ENCODE measurements at places on chromosomes 13 and 19.
A peak's percentile ranks its signal among the peaks of the same experiment; 100 is the strongest.

- DNase-seq = no peak
Measured at GRCh38 chr13:80590551-80590950, 249.6 kb upstream of the SPRY2 start.

GRCh38 chr19:4139614-4140236, 13.7 kb upstream of the CREB3L3 start:
- DNase-seq = peak; percentile 26

DNA sequence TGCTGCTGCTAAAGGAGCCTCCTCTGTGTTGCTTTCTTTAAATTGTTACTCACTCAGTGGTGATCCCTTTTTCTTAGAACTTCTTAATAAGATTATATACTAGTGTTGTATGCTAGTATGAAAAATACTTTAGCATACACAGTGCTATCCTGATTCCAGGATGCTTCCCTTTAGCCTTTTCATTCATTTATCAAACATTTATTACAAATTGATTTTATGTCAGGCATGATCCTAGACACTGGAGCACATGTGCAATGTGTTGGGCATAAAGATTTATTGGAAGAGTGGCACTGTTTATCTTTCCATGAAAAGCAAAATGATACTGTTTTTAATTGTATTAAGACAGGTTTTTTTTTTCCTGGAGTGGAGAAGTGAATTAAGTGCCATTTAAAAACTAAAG, 249.6 kb downstream of the GPC5 start:
- DNase-seq = no peak

DNA sequence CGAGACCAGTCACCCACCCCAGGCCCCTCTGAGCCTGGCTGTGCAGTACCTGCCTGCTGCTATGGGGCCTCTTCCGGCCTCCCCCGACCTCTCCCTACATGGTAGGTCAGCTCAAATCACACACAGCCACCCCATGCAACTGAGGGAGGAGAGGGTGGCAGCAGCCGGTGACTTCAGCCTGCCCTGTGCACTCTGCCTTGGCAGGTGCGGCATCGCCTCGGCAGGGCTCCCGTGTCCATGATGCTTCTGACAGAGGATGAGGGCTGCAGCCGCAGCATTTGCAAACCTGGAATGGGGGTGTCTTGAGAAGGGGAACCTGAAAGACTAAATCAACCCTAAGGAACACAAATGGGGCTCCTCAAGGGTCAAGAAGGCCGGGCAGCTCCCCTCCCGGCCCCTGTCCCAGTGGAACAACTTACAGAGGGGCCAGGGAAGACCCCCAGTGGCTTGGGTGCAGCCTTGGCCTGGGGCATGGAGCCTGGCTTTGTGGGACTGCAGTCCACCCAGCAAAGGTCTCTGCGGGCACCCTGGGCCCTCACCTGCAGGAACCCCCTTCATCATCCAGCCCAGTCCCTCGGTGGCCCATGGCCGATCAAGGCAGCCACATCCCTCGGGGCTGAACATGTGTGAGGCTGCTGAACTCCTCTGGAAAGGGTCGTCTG, 6.7 kb downstream of the TEX29 start:
- DNase-seq = no peak

DNA sequence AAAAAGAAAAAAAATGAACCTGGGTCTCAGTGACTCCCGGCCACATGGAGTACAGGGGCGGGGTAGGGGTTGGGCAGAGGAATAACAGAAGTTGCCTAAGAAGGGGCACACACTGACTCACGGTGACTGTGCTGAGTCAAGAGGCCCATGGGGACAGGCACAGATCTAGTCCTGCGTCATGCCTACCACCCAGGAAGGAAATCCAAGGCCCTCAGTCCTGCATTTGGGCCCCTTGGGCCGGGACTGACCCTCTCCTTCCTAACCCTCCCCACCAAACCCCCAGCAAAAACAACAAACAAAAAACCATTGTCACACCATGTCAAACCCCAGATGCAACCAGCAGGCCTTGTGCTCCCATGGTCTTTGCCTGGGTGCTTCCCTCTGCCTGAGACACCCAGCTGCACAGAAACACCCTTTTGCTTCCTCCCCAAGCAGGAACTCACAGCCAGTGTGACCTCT, 9.6 kb upstream of the NOTCH3 start:
- no peak for DNase-seq

- DNase-seq = no peak
Measured at GRCh38 chr19:12913851-12914690, 5.0 kb downstream of the SYCE2 start.

Measured in putamen (tissue), 1 donor.